ENCODE measurements at places on chromosomes 3 and 15.
A peak's percentile ranks its signal among the peaks of the same experiment; 100 is the strongest.

DNA sequence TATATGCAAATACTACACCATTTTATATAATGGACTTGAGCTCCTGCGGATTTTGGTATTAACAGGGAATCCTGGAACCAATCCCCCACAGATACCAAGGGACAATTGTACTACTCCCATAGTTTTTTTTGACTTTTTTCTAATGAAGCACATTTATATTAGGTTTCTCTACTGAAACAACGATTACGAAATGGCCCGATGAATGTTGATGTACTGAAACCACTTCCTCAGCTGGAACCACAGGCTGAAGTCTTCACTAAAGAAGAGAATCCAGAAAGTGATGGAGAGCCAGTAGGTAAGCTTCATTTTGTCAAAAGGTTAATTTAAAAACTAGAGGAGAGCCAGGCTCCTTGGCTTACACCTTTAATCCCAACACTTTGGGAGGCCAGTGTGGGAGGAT, 121.5 kb upstream of the LRRFIP2 start:
- no peak for DNase-seq

GRCh38 chr15:65362491-65362890, 15.3 kb downstream of the IGDCC3 start:
- DNase-seq, result no peak

- DNase-seq, result no peak
Measured at GRCh38 chr3:129618901-129619671, 12.6 kb upstream of the PLXND1 start.

DNA sequence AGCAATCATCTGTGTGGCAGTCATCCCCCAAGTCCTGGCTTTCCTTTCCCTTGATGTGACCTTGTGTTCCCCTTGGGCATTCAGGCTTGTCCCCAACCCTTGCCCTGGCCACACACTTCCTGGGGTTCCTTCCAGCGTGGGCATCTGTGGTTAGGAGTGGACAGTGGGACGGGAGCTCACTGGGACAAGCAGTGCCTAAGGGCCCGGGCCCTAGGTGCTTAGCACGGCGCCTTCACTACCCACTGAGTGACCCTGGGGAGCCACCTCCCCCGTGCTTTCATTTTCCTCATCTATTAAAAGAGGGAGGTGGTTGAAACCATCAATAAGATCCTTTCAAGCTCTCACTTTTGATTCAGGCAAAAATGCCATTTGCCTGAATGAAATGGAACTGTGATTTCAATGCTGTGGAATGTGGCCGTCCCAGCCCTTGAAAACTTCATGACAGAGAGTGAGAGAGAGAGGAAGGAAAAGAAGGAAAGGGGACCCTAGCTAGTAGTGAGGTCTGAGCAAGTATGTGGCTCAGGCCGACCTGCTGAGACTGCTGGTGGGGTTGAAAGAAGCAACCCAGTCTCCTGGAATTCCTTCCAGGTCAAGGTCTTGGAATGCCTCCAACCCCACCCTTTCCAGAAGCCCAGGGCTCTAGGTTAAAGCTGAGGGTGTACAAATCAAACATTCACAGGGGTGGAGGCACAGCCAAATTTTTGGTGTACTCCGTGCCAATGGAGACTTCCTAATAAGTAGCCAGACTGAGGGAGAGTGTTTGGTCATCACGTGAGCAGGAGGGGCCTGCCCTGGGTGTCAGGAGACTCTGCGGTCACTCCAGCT, 302.9 kb downstream of the TLE3 start:
- peak; percentile 73 for DNase-seq

DNA sequence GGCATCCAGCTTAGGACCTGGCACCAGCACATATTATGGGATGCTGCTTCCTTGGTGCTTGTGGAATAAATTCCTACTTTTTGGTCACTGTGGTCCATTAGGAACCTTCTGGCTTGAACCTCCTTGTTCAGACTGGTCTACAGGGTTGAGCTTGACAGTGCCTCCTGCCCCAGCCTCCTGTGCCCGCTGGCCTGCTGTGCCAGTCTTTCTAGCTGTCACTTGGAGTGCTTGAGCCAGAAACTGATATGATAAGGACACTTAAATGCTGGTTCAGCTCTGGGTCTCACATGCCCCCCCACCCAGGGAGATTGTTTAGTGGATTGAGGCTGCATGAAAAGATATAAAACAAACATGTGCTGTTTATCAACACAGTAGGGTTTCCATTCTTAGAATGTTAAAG, 147.8 kb downstream of the SLCO3A1 start:
- no peak for DNase-seq

DNA sequence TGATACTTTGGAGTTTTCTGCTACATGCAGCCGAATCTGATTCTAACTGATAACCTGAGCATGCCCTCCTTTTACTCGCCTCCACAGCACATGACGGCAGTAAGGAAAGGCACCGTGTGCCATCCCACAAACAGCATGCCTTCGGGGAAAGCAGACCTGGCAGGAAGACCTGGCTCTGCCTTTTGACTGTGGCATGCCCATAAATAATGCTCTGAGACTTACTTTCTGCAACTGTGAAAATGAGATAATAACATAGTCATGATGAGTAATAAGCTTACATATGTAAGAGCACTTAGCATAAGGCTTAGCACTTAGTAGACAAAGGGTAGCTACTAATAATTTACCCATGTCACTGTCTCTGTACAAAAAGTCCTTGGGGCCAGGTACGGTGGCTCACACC, 32.9 kb downstream of the MTHFS start:
- no peak for DNase-seq

GRCh38 chr3:187568171-187568570, 102.0 kb downstream of the SST start:
- DNase-seq, result no peak

DNA sequence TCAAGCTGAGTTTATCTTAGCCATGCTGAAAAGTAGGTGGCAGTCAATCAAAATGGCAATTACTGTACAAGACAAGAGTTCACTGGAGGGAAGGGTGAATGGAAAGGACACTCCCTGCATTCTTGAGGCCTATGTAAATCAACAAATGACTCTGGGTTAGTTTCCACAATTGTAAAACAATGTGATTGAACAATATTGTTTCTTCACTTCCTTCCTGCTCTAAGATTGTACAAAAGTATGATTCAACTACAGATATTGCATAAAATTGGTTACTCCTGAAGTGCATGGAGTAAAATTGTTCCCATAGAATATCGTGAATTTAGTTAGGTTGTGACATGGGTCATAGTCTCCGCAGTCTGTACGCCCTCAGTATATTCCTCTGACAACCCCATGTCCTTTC, 277.6 kb downstream of the LPP start:
- DNase-seq, result no peak

GRCh38 chr3:73546961-73547360, 77.8 kb downstream of the PDZRN3 start:
- no peak for DNase-seq

- no peak for DNase-seq
Measured at GRCh38 chr3:129824926-129825541, 68.5 kb downstream of the TMCC1 start.

DNA sequence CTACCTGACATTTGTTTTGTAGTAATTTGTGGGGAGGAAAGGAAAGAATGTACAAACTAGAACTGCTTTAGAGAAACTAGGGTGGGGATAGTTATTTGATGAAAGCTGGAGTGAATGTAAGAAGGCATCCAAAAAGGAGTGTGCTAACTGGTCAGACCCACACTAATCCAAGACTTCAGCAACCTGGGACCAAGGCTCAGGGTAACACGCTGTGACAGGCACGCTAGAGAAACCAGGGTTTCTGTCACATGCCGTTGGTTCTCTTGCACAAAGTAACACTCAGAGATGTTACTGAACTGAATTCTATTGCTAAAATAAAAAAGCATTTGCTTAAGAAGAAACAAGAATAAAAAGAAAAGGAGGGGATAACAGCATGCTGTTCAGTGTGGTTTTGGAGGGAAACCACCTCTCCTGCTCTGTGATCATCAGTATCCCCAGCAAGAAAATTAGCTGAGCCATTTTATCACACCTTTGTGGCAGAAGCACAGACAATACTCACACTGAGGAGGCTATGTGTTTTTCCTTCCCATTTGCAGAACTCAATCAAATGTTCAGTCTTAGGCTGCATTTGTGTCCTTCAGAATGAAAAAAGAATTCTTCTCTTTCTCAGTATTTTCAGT, 2.8 kb upstream of the CCDC80 start:
- no peak for DNase-seq

DNA sequence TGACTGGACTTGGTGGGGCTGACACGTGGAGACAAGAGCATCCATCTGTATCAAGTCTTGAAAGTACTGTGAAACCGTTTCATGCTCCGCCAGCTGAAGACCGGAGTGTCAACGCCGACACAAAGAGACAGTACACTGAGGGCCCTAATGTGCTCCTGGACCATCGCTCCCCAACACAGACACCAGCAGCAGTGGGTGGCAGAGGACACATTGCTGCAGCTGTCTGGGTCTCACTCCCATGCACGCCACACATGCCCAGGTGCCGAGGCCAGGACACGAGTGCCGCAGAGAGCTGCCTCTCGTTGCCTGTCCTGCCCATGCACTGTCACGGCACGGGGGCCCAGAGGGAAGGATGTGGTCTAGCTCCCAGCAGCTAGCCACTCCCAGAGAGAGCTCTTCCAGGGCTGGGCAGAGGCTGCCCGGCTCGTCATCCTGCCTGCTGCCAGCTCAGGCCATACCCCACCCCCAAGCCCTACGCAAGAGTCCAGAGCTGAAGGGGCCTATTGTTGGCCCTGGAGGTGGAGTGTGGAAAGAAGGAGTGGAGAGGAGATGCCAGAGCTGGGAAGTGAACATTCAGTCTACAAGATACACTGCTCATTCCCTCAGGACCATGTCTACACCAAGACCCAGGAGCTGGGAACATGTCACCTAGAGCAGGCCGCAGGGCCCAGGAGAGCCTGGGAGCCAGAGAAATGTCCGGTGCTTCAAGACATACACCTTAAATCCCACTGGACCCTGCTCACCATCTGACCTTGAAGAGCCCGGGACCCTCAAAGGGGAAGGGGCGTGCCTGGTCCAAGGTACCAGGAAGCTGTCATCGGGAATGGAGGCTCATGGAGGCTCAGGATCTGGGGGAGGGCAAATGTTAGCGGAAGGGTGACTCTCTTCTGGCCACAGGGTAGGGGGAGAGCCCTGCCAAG, 7.7 kb downstream of the TNK2 start:
- DNase-seq, result no peak

DNA sequence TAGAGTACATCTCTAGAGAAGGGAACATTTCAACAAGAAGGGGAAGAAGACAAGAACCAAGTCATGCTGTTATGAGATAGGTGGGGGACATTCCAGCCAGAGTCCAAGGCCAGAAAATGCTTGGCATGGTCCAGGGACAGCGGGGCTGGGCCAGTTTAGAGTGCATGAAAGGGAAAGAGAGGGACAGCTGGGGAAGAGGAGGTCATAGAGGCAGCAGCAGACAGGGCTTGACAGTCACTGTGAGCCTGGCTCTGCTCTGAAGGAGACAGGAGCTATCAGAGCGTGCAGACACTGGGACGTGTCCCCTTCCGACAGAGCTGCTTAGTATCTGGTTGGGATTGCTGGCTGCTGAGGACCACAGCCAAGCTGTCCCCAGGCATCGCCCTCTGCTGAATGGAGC, 35.7 kb upstream of the PRR20G start:
- no peak for DNase-seq

DNA sequence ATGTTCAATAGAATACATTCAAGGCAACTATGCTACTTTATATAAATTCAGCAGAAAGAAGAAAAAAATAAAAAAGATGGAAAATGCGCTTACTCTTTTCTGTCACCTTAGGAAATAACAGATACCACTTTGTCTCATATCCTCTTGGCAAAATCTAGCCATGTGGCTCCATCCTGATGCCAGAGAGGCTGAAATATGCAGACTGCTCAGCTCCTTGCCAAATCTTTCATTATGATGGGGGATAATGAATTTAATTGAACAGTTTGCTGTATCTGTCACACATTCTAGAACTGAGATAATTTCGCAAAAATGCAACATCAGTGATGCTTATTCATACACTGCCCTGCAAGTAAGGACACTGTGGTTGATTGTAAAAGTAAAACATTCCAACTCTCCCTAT, 1081.5 kb downstream of the PLOD2 start:
- DNase-seq, result no peak

DNA sequence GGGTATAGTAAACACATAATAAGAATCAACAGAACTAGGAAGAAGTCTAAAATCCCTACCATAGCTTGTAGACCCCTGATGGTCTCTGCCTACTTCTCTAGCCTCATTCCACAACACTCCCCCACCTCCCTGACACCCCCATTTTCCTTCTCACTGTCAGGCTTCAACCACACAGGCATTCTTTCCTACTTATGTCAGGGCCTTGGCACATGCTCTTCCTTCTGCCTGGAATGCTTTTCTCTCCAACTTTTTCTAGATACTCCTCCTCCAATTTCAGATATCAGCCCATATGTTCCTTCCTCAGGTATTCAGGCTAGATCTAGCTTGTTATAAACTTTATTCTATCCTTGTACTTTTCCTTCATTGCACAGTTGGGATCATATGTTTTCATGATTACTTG, 106.0 kb upstream of the MRPL3 start:
- no peak for DNase-seq

- DNase-seq, result no peak
Measured at GRCh38 chr3:56923526-56924224, 121.9 kb upstream of the ARHGEF3 start.

DNA sequence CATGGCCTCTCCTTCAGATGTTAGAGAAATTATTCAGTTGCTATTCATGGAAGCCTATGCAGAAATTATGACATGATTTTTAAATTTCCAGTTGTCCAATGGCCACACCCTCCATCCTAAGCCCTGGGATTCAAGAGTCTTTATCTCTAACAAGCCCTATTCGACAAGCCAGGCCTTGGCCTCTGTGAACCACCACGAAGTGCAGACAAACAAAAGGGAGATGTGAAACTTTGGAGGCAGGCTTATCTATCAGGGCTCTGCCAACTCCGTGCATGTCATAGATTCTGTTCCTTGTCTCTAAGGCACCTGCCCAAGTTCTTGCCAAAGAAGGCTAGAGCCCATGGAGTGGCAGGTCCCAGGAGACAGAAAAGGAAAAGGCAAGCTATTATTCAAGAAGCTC, 212.4 kb upstream of the ADAMTS9 start:
- DNase-seq, result no peak

DNA sequence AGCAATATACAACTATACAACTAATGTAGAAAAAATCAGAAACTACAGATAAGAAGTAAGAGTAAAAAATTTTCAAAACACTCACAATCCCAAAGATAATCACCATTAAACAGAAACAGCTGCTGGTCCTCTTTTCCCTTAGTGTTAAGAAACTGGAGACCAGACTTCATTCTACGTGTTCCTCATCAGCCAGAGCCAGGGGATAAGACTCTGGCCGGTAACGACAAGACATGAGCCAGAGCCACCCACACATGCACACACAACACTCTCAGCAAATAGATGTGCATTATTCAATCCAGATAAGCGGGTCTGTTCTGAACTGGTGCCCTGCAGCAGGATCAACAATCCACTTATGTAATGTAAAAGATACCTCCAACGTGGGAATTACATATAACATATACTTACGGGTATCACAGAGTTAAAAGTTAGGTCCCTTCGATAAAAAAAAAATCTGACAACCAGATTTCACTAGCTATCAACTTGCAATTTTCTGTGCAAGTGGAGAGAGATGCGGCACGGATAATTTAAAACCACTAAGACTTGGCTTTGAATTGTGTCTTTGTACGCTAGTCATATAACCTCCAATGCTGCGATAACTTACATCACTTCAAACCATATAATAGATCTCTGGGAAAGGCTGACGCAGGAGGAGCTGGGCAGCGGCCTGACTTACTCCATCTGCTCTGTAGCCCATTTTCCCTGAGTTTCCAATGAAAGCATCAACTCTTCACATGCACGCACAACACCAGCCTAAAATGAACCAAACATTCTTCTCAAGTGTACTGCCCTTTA, 17.8 kb downstream of the PRICKLE2 start:
- no peak for DNase-seq

- DNase-seq, result no peak
Measured at GRCh38 chr3:59749291-59749690, 699.5 kb upstream of the CFAP20DC start.
